ENCODE measurements at places on chromosomes 5 and 9.
A peak's percentile ranks its signal among the peaks of the same experiment; 100 is the strongest.

DNA sequence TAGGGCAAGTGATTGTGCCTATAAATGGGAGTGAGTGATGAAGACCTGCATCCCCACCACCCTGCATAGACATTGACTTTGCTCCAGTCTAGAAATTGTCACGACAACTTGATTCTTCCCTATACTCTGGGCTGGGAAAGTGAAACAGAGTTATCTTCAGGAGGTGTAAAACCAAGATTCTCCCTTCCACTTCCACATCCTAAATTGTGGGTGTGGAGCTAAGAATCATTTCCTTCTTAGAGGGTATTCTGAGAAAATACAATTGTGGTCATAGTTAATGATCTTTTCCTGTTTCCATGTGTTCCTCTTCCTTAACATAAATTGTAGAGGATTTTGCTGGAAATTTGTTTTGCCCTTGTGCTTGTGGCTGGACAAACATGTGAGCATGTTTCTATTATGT lies 96.8 kb upstream of the PJA2 start:
- no peak for DNase-seq

DNA sequence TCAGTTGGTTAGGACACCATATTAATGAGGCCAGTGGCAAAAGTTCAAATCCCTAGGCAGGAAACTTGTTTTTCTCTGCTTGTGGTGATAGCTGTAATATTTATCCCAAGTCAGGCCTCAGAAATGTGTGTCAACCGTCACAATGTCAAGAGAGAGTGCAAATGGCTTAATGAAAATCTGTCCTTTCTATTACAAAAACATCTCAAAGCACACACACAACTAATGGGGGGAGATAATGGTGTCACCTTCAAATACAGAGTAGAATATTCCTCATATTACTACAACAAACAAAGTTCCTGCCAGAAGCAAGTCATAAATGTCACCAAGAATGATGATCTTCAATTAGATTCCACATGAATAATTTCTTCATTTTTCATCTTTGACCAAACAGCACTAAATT lies 127.2 kb upstream of the MARCHF11 start:
- no peak for DNase-seq

DNA sequence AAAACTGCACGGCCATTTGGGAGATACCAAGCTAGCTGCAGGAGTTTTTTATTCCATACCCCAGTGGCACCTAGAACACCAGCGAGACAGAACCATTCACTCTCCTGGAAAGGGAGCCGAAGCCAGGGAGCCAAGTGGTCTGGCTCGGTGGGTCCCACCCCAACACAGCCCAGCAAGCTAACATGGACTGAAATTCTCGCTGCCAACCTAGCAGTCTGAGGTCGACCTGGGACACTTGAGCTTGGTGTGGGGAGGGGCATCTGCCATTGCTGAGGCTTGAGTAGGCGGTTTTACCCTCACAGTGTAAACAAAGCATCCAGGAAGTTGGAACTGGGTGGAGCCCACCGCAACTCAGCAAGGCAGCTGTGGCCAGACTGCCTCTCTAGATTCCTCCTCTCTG lies 108.9 kb upstream of the CHD1 start:
- DNase-seq = no peak

DNA sequence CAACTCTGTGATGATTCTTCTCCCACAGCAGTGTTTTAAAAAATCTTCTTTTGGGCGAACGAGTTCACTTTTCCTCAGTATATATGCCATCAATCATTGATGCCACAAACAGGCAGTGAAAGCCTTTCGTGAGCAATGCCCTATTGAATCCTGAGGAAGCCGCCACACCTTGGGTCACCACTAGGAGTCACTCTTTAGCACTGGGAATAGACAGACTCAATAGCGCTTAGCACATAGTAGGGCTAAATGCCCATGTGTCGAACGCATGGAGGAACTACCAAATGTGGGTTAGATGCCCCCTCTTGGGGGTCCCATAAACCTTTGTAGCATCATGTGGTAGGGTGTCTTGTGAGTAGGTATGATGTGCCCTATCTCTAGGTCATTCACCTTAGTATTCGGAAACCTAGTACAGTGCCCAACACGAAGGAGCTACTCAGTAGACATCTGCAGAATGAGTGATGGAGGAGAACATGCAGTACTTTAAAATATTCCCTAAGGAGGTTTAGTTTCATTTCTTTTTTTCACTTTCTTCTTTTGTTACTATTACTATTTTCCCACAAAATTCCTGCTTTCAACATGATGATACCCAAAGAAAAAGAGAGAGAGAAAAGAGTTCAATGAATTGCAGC lies 603.7 kb downstream of the BNC2 start:
- peak; percentile 8 for DNase-seq

- no peak for DNase-seq
Measured at GRCh38 chr5:165837286-165837685, 2331.9 kb downstream of the MAT2B start.

DNA sequence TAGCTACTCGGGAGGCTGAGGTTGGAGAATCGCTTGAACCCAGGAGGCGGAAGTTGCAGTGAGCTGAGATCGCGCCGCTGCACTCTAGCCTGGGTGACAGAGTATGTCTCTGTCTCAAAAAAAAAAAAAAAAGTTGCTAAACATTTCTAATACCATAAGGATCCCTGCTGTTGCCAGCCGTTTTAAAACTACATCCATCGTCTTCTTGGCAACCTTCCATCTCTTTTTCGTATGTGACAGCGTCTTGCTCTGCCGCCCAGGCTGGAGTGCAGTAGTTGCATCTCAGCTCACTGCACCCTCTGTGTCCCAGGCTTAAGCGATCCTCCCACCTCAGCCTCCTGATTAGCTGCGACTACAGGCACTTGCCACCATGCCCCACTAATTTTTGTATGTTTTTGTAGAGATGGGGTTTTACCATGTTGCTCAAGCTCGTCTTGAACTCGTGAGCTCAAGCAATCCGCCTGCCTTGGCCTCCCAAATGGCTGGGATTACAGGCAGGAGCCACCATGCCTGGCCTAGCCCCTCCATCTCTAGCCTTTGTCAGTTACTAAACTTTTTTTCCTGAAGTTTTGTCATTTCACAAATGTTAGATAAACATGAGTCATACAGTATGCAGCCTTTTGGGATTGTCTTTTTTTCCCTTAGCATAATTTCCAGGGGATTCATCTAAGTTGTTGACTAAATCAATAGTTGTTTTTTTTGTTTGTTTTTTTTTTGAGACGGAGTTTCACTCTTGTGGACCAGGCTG lies 13.5 kb downstream of the NSD1 start:
- no peak for DNase-seq

DNA sequence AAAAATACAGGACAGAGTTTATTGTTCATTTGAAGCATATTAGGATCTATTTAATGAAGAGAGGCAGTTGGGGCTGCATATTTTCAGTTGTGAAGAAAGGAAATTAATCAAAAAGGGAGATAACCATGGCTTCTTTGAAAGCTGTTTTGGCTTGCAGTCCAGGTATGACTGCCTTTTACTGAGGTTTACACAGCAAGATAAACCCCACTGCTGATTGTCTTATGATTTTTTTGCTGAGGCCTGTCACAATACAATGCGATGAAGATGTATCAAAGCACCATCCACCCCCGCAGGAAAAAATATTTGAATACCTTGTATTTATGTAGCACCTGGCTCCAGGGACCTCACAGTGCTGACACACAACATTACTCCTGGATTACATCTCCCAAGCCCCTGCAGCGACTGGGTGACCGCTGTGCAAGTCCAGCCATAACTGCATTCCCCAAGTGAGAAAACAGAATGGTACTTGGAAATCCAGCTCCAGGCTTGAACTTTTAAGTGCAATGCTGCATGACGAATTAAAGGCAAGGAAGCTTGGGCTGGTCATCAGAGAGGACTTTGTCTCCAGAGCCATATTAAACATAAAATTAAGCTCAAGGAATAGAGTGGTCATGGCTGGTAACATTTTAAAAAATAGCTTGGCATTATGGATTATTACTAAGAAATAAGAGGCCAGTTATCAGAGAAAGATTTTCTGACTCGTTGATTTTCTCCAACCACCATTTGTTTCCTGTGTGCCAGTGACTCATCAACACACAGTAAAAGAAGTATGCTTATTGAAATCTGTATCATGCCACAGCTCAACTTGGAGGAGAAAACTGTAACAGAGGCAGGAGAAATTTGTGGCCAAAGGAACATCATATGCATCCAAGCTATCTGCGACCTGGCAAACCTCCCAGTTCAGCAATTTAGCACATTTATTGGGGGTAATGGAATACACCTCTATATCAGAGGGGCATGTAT lies 374.2 kb downstream of the MAN2A1 start:
- no peak for DNase-seq

GRCh38 chr9:97703437-97704344 lies 6.6 kb upstream of the XPA start:
- no peak for DNase-seq

GRCh38 chr5:54115735-54116403 lies 194.5 kb downstream of the ARL15 start:
- DNase-seq = no peak

GRCh38 chr5:148974642-148975327 lies 88.1 kb downstream of the SH3TC2 start:
- no peak for DNase-seq

DNA sequence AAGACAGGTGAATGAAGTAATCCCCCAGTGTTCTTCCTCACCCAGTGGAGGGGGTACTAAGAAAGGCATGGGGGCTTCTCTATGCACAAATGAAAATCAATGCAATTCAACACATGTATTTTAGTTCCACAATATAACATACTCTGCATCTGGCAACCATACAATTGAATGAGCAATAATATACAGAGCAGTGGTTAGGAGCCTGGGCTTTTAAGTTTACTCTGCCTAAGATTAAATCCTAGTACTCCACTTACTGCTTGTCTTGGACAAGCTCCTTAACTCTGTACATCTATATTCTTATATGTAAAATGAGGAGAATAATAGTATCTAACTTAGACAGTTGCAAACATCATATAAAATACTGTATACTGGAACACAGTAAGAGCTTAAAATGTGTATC lies 195.4 kb upstream of the TRIM32 start:
- DNase-seq = no peak

GRCh38 chr5:1445689-1446601 lies 705 bp upstream of the SLC6A3 start:
- DNase-seq = no peak

- DNase-seq = no peak
Measured at GRCh38 chr5:144463481-144464223, 293.0 kb downstream of the KCTD16 start.

DNA sequence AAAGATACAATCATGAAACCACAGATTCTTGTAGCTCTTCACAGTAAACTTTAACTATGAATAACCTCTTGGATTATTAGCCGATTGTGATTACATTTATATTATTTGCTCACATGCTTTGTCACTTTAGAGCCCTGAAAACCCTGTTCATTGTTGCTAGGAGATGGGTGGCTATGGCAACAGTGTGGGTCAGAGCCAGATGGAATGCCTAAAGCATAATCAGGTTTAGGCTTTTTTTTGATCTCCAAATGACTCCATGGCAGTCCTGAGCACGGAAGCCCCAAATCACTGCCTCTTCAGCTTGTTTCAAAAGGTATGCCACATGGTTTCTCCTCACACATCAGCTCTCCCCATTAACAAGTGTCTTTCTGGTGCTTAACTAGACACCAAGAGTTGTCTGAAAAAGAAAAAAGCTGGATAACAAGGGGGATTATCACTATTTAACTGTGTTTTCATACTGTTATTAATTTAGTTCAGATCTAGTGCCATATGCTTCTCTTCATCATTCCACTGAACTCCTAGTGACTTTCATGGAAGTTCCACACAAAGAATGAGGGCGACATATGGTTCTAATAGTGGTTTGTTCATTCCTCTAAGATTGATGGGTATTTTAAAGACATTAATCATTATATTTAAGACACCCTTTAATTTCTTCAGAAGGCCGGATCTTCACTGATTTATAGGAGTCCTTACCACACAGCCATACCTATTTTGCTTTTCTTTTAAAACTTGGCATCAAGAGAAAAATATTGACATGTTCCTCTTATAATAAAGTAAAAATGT lies 88.8 kb upstream of the PAM start:
- no peak for DNase-seq

DNA sequence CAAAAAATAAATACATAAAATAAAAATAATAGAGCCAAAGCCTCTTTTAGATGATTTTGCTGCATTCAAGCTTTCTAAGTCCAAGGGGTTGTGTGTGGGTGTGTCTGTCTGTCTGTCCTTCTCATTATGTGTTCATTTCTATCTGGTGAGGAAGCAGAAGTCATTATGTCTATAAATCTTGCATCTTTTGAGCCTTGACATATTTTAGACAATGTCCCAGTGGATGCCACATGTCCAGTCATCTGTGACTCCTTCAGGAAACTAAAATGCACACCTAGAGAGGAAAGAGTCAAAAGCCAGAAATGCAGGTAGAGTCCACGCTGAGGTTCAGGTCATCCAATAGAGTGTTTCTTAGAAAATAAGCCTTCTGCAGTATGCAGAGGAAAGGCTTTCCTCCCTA lies 80.9 kb downstream of the GALNT10 start:
- DNase-seq = no peak

DNA sequence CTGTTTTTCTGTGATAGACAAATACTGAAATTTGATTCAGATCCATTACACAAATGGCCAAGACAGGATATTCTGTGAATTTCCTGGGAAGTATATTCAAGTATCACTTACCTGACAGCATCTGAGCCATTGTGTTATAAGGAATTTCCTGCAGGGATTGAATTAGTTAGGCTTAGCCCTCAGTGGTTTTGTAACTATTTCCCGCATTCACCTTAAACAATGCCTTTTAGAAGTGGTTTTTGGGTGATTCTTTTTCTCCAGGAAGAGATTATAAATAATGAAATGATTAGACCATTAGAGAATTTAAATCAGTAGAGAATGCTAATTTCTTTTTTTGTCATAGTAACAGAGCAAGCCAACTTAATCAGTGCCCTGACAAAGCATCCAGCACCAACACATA lies 30.6 kb downstream of the ITGA1 start:
- DNase-seq = no peak

DNA sequence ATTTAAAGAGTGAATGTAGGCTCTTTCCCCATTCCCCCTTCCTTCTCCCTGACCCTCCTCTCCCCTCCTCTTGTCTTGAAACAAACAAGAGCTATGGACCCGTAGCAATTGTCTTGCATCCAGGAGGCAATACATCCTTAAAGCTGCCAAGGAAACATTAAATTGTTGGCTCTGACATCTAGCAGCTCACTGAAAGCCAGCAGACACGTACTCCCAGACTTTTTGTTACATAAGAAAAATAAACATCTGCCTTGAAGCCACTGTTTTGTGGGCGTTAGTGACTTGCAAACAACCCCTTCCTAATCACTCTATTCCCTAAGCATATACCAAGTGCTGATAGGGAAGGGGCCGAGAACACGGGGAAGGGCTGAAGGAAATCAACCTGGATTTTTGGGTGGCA lies 8.6 kb downstream of the SLC45A2 start:
- no peak for DNase-seq

- DNase-seq = no peak
Measured at GRCh38 chr9:16623989-16624743, 246.3 kb downstream of the BNC2 start.

DNA sequence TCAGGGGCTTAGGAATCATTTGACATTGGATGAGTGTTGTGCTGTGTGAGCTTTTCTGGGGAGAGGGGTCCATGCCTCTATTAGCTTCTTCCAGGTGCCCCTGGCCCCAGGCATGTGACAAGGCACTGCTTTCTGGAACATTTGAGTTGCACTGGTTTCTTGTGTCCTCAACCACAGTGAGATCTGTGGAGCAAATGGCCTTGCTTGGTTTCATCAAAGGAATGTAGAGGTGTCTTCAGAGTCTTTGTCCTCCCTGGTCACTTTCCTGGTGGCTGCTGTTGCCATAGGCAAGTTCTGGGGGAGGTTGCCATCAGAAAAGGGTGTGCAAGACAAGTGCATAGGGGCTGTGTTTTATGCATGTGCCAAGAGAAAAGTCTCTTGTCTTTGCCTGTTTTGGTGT lies 157.5 kb downstream of the MACROH2A1 start:
- no peak for DNase-seq
